Stimulated activated CD4-positive, alpha-beta T cell treated with anti-CD3 and anti-CD28 coated beads, TNF-alpha, amount 100 ng/mL, for 48 hours (primary cell): ENCODE measurements at places on chromosomes 16 and 17.
A peak's percentile ranks its signal among the peaks of the same experiment; 100 is the strongest.

GRCh38 chr16:30834130-30834740 is 47.2 kb upstream of the ZNF629 start:
- DNase-seq = no peak

GRCh38 chr17:79820959-79821330 is 18.3 kb downstream of the CBX4 start:
- DNase-seq = no peak

DNA sequence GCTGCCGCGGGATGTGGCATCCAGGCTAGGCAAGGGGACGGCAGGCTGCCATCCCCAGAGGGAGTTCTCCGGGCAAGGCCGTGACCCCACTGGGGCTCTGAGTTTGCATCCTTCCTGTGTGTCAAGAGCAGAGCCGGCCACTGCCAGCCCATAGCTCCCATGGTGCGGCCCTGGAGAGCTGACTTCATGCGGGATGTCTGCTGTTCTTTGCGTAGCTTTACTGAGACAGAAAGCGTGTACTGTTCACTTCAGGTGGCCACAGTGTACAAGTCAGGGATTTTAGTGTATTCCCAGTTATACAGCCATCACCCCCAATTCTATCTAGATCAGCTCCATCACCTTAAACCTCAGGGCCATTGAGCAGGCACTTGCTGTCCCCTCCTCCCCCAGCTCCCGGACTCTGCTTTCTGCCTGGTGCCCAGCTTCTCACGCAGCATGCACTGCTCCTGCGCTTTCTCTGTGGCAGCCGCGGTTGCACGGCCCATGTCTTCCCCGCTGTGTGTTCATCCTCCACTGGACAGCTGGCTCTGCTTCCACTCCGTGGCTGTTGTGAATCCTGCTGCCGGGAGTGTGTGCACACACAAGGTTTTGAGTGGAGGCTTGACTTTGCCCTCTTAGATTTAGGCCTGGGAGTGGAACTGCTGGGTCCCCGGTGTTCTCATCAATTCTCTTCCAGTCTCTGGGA is 71.2 kb downstream of the KLHDC4 start:
- no peak for DNase-seq

DNA sequence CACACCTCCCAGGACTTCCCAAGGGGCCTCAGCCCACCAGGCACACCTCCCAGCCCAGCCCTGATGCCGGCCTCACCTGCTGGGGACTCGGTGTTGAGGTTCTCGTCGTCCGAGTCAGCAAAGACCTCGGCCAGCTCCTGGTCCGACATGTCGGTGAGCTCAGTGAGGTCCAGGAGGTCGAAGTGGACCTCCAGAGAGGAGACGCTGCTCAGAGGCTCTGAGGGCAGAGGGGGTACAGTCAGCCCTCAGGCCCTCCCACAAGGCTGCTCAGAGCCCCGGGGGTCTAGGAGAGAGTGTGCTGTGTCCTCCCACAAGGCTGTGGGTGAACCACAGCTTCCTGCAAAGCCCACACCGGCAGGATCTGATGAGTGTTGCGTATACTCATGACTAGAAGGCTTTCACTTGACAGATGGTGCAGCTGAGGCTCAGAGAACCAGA is 10.5 kb downstream of the DBNDD1 start:
- DNase-seq = peak; percentile 21

- DNase-seq = peak; percentile 21
These were observed 114.0 kb downstream of the C16orf95 start for GRCh38 chr16:87203060-87203656.

- no peak for DNase-seq
These were observed 63.0 kb downstream of the RMI2 start for GRCh38 chr16:11408216-11408615.

DNA sequence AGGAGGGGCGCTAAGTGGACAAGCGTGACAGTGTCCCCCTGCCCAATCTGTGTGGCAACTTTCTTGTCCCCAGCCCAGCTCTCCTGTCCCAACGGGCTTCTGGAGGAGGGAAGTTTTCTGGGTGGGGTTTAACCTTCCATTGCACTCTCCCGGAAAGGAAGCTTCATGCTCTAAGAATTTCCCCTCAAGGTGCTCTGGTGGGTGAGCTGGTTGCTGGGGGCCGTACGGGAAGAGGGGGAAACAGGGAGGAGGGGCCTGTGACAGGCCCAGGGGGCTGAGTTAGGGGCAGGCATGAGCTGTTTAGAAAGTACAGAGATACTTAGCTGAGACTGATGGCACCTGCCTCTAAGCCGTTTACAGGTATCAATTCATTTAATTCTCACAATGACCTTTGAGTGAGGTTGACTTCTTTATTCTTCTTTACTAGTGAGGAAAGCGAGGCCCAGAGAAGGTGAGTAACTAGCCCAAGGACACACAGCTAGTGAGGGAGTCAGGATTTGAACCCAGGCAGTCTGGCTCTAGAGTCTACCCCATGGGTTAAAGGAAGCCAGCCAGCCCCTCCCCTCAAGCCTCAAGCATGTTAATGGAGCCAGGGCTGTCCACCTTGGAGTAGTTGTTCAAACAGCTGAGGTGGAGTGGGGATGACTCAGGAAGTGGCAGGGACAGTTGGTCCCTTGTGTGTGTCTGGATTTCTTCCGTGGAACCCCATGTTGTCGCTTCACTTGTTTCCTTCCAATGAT is 18.9 kb downstream of the ADGRG1 start:
- no peak for DNase-seq

DNA sequence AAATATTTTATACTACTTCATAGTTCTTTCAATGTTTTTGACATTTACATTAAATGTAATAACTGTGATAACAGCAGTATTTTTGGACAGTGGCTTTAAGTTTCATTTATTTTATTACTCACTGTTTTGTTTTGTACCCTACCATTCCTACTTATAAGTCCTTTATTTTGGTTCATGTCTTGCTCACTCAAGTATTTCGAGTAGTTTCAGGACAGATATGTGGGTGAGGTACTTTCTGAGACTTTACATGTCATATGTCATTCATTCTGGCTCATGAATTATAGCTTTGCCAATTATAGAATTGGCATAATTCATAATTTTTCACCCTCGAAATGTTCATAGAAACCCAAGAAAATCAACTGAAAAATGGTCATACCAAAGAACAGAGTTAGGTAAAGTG is 44.4 kb downstream of the PIK3R5 start:
- no peak for DNase-seq

DNA sequence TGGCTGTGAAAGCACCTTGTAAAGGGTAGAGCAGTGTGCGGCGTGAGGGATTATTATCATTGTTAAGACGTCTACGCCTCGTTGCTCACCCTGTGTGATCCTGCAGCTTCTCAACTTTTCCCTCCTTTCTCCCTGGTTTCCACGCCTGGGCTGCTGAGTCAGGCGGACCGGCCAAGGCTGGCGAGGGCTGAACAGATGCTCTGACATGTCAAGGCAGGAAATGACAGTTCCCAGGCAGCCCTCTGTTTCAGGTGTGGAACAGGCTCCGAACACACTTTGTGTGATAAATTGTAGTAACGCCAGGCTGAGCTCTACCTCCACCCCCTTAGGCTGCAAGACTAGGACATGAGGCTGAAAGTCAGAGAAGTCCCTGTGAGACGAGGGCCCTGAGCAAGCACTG is 46.0 kb upstream of the TBX2 start:
- no peak for DNase-seq

- no peak for DNase-seq
These were observed 1.8 kb upstream of the HOXB8 start for GRCh38 chr17:48616717-48617470.

- no peak for DNase-seq
These were observed 53.6 kb downstream of the KANSL1 start for GRCh38 chr17:46139432-46140210.

GRCh38 chr17:12349297-12349696 is 316.4 kb upstream of the MYOCD start:
- DNase-seq = no peak

- peak; percentile 43 for DNase-seq
These were observed 9.6 kb downstream of the PIK3R6 start for GRCh38 chr17:8857919-8858318.

- no peak for DNase-seq
These were observed 268.1 kb upstream of the TBX2 start for GRCh38 chr17:61131585-61131984.

DNA sequence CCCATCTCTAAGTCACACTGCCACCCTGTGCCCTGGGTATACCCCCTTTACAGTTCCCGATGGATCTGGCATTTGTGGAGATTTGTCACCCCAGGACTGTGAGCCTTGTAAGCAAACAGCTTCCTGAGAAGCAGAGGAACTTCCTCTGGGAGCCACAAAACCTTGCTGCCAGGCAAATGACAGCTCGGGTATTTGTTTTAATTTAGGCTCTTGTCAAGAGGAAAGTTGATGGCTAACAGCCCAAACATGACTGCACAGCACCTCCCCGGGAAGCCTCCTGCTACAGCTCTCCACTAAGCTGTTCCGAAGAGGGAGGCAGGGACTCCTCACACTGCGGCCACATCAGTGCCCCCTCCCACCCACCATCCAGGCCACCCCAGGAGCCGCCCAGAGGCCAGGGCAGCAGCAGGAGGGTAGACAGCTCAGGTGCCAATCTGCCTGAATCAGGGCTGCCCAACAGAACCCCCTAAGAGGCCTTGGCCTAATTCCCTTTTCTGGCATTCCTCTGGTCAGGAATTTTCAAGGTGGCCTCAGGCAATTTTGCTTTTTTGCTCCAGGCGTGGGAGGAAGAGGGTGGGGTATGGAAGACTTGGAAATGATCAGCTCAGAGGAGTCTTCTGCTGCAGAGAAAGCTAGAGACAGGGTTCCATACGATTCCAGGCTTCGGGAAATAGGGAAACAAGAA is 2.6 kb downstream of the ABR start:
- DNase-seq = no peak

- DNase-seq = peak; percentile 29
These were observed 53.4 kb downstream of the MFSD11 start for GRCh38 chr17:76791053-76791980.

DNA sequence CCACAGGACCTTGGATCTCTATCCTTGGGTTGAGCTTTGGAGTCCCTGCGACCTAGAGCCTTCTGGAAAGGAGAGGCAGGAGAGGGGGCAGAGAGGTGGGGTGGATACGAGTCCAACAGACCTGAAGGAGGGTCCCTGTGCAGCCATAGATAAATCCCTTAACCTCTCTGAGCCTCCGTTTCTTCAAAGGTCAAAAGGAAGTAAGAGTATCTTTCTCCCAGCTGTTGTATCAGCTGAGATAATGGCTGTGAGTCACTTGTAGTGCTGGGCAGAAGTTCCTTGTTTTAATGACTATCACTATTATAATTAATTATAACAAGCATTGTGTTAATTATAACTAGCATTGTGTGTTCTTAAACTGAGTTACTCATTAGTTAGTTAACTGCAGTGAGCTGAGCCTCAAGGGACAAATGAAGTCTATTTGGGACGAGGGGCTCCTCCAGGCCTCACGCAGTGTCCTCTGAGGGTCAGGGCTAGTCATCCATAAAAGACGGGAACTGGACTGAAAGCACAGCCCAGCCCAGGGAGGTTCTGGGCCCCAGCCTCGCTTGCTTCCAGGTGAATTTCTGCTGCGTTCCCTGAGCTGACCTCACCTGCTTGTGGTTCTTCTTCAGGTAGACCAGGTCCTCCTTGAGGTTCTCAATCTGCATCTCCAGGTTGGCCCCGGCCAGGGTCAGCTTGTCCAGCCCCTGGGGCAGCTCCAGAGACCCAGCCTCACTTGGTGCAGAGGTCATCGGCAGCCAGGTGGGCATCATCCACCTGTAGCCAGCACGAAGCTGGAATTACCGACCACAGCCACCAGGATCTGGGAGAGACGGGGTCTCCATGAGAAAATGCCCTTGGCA is 5.7 kb upstream of the KRT17 start:
- no peak for DNase-seq

DNA sequence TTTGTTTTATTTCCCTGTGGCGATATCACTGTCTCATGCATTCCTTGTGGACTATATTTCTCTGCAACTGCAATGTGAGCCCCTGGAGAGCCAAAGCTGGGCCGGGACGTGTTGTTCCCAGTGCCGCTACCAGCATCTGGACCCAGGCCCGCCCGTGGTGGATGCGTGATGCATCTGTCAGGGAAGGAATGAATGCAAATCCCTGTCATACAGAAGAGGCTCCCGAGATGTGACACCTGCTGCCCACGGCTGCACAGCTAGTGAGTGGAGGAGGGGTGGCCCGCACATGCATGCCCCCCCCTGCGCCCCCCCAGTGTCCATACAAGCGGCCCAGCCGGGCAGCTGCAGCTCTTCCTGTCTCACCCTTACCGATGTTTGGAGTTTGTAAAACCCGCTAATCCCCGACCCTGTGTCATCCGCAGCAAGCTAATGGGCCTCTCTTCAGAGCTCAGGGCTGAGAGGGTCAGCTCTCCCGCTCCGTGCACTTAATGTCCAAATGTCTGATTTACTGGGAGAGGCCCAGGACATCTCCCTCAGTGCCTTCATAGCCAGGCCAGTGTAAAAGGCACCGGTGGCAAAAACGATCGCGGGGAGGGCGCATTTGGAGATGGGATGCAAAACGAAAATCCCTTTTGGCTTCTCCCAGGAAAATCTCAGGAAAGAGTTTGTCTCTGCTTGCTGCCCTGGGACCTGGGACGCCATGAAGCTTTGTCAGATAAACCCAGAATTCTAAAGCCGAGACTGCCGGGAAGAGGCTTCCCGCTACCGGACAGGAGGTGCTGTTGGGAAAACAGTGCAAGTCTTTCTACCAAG is 91.8 kb downstream of the FOXL1 start:
- no peak for DNase-seq

- DNase-seq = no peak
These were observed 365.4 kb downstream of the WWOX start for GRCh38 chr16:78464833-78465232.
